Urinary bladder (tissue), 4 donors: ENCODE measurements at places on chromosomes 1 and 21. TPM values are rescaled to one million over a fixed set of nuclear protein-coding genes. Genes with fewer than 3 reads are reported as not detected.

DNA sequence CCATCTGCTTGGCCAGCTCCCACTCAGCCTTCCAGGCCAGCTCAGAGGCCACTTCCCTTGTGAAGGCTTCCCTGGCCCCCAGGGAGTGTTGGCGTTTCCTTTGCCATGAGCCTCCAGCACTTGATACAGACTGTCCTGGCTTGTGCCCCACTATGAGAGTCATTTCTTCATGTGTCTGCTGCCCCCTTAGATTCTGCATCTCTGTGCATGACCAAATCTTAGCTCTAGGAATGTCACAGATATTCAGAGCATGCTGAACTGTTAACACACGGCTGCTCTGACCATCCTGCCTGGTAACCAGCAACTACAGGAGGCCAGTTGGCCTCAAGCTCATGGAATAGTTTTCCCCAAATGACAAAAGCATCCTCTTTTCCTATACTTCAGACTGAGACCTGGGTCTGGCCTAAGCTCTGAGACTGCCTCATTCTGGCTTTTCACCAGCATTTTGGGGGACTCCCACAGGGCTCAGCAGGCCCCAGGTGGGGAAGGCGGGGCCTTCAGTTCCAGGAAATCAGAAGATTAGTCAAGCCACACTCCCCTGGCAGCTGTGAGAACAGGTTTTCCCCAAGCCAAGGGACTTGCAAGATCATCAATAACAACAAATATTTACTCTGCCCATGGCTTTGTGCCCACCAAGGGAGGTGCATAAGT, 182.6 kb upstream of the EDN2 start:
- no peak for DNase-seq

The SFN gene
- 8.6 TPM for total RNA-seq

GRCh38 chr1:42552636-42553035, 89.5 kb downstream of the CCDC30 start:
- no peak for DNase-seq

The CLCA4 gene
- 38.1 TPM for total RNA-seq

The C1orf146 gene
- not detected for total RNA-seq

DNA sequence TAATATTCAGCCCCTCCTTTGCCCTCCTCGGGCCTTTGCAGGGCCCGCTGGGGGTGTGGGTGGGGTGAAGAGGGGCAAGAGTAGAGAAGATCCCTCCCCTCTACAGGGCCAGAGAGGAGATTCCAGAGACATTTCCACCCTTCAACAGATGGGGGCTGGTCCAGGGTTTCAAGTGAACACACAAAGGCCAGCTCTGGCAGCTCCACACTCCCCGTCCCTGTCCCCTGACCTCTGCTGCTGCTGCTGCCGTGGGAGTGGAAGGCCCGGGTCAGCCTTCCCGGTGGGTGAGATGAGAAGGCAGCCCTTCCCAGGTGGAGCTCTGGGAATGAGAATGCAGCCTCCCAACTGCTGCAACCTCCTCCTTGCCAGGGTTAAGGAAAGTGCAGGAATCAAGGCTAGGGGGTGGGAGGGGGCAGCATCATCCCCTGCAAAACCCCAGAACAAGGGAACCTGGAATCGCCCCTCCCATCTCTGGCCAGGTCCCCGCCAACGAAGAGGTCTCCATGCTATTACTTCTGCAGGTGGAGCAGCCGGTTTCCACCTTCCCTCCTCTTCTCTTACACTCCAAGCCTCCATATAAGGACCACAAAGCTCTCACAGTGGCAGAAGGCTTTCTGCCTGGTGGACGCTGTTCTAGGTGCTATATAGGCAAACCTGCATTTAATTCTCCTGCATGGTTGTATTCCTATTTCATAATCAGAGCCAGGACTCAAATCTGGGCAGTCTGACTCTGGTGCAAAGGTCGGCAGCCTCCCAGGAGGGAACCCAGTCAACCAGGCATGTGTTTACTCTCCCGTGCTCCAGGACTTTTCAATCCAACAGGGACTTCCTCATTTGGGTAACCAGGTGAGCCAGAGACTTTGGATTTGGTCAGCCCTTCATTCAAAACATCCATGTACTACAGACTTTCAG, 22.9 kb upstream of the ARHGEF10L start:
- DNase-seq, result no peak

DNA sequence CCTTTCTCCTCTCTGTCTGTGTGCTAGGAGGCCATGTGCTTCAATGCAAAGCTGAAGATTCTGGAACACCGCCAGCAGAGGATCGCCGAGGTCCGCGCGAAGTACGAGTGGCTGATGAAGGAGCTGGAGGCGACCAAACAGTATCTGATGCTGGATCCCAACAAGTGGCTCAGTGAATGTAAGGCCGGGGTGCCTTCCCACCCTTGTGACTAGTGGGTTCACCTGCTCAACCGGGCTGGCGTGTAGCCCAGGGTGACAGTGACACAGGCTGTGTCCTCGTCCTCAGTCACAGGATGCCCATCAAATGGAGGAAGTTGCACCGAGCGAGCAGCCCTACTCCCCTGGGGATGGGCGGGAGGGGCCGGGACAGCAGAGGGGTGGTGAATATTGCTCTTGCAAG, 544.1 kb downstream of the KIF26B start:
- DNase-seq, result no peak

- DNase-seq, result no peak
These were observed 84.0 kb downstream of the RAVER2 start for GRCh38 chr1:64828829-64829228.

- no peak for DNase-seq
These were observed 85.9 kb downstream of the TNFSF18 start for GRCh38 chr1:172964864-172965263.

- DNase-seq, result no peak
These were observed 67.8 kb upstream of the FGGY start for GRCh38 chr1:59229138-59229537.

The C1orf210 gene
- 0.90 TPM for total RNA-seq

The AGT gene
- total RNA-seq, result 8.7 TPM

DNA sequence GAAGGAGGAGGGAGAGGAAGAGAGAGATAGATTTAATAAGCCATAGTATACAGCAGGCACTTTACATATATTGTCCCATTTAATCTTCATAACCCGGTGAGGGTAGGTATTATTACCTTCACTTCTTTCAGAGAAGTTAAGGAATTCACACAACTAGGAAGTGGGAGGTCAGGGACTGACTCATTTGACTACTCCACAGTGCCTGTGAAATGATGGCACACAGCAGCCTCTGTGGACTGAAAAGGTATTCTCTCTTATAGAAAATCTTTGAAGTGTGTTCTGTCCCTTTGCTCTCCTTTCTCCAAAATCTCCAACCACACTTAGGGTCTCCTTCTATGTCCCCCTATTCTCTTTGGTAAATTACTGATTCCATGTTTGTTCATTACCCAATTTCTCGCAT, 23.9 kb downstream of the PALMD start:
- DNase-seq, result no peak

The GNAT2 gene
- total RNA-seq, result not detected

The ZNF593OS gene
- not detected for total RNA-seq

The SH3BGRL3 gene
- total RNA-seq, result 12.3 TPM

The NUCKS1 gene
- 287 TPM for total RNA-seq

DNA sequence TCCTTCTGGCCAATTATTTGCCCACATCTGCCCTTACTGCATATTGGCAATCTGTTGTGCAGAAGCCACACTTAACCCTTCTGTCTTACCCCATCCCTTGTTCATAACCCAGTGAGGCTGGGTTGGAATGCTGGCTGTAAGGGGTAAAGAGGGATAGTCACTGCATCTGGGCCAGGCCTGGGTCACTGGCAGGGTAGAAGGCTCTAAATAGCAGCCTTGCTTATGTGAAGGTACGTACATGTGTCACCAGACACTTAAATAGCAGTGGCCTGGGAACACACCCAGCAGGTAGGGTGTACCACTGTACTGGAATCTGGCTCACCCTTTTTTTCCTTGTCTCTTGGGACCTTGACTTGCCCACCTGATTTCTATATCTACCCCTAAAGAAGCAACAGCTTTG, 9.9 kb upstream of the TARS2 start:
- no peak for DNase-seq

DNA sequence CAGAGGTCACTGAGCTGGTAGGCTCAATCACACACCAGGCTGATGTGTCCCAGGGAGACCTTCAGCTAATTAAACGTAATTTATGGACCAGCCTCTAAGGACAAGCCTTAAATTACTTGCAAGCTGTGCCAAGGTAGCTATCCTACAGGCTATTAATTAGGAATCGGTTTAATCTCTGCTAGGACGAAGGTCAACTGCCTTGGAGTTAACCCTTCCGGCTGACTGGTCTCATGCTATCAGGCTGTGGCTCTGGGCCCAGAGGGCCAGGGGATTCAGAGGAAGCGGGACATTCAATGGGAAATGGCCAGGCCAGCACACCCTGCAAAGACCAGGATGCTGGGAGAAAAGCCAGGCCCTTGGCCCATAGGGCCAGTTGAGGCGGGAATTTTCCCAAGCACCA, 19.0 kb downstream of the DHRS3 start:
- DNase-seq, result no peak

DNA sequence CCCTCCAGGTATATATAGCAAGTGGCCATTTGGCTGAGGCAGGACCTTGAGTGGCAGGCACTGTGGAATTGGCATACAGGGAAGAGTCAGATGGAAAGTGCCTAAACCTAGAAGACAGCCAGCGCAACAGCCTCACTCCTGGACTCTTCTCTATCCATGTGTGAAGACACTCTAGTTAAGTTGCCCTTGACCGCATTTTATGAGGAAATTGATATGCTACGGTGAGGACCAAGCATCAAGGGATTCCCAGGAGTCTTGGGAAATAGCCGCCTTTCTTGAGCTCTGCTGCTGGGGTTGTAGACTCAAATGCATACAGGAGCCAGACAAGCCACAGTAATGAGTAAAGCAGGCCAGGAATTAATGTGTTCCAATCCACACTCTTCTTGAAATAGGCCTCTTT, 145.9 kb upstream of the KAZN start:
- no peak for DNase-seq

- DNase-seq, result no peak
These were observed 160.5 kb upstream of the PDE4B start for GRCh38 chr1:65632235-65632634.

DNA sequence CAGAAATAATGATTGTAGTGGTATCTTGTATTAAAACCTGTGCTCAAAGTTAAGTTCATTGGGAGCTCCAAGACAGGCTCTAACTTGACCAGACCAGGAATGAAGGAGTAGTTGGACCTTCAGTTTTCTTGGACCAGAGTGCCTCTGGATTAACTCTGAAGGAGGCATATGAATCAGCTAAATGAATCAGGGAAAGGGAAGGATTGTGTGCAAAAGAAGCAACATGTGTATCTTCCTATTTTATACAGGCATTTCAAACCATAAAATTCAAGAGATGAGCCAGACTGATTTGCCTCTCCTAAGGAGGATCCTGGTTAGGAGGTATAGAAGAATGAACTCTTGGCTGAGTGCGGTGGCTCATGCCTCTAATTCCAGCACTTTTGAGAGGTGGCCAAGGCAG, 71.4 kb downstream of the CC2D1B start:
- no peak for DNase-seq

- DNase-seq, result no peak
These were observed 27.2 kb upstream of the ERG start for GRCh38 chr21:38525454-38525853.

GRCh38 chr1:97938285-97938642, 17.4 kb upstream of the DPYD start:
- DNase-seq, result no peak

GRCh38 chr1:30877205-30877912, 31.2 kb downstream of the SDC3 start:
- no peak for DNase-seq
